ENCODE measurements at places on chromosomes 12 and 14. TPM values are rescaled to one million over a fixed set of nuclear protein-coding genes. Genes with fewer than 3 reads are reported as not detected.
A peak's percentile ranks its signal among the peaks of the same experiment; 100 is the strongest.

PPP1R1A gene
- total RNA-seq, result not detected

DNA sequence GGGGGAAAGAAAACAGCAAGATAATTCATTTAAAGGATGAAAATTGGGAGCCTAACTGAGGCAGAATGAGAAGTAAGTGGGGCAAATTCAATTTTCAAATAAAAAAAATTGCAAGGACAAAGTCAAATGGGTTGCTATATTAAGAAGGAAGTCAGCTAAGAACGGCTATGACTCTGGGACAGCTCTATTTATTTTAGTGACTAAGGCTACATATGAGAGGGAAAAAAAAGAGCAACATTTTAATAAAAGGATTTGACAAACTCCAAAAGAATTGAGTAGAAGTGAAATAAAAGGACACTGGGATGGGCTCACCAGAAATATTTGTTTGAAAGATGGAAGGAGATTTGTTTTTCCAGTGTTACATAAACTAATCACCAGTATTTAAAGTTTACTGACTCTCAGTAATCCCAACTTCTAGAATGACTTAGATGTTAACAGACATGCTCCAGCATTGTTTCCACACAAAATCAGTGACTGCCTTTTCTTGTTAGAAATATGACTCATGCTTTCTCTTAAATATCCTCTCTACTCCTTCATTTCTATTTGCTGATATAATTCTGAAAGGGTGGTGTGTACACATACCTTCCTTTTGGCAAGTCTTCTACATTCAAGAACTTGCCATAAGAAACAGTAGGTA lies 198.5 kb downstream of the SLC25A21 start:
- H3K36me3 ChIP-seq, result no peaks in the 10 kb centered on the region
- no peak overlapping the region for H3K4me3 ChIP-seq
- H3K27me3 ChIP-seq, result no peaks in the 10 kb centered on the region
- DNase-seq, result no peak

DNA sequence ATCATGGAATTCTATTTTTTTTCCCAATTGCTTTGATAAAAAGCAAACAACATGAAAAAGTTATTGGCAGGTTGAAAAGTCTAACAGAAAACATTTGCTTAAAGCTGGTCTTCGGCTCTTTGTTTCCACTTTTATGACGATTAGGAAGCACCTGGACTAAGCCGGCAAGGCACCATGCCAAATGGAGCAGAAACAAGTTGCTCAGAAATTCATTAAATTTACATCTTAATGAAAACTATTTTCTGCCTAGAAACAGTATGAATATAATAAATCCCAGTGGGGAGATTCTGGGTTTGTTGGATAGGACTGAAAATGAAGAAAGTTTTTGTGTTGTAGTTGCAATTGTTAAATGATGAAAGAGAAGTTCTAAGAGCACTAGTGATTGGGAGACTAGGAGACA lies 51.4 kb upstream of the OR9K2 start:
- no peaks in the 10 kb centered on the region for H3K36me3 ChIP-seq
- no peak overlapping the region for H3K4me3 ChIP-seq
- peaks cover 34% of the 10 kb centered on the region for H3K27me3 ChIP-seq
- peaks cover 1% of the 10 kb centered on the region for H3K4me1 ChIP-seq

- H3K4me3 ChIP-seq, result no peak overlapping the region
- peaks cover 10% of the 10 kb centered on the region for H3K27me3 ChIP-seq
- H3K27ac ChIP-seq, result no peak overlapping the region
- H3K36me3 ChIP-seq, result peaks cover 4% of the 10 kb centered on the region
- DNase-seq, result no peak
These were observed 109.4 kb downstream of the TMEM30B start for GRCh38 chr14:61171727-61172126.

GRCh38 chr12:96233939-96234461 lies 39.8 kb downstream of the ELK3 start:
- peaks cover 41% of the 10 kb centered on the region for H3K36me3 ChIP-seq
- H3K27ac ChIP-seq, result no peak overlapping the region
- H3K27me3 ChIP-seq, result no peaks in the 10 kb centered on the region

DNA sequence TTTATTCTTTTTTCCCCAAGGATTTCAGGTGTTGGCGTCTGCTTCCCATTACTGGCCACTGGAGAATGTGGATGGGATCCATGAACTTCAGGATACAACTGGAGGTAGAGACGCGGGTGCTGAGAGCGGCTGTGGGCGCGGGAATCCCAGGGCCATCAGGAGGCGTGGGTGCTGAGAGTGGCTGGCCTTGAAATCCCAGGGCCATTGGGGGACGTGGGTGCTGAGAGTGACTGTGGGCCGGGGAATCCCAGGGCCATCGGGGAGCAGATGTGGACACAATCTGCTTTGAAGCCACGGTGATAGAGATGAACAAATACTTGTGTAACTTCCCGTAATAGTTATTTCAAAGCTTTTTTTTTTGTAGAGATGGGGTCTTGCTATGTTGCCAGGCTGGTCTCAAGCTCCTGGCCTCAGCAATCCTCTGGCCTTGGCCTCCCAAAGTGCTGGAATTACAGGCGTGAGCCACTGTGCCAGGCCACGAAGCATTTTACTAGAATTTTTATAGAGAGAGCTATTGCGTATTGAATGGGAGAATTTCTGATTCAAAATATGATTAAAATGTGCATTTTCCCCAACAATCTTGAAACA lies 12.8 kb downstream of the ADGRD1 start:
- no peak overlapping the region for H3K27ac ChIP-seq
- H3K4me3 ChIP-seq, result no peak overlapping the region
- H3K36me3 ChIP-seq, result no peaks in the 10 kb centered on the region
- H3K27me3 ChIP-seq, result peaks cover 2% of the 10 kb centered on the region

- peaks cover 98% of the 10 kb centered on the region for H3K4me1 ChIP-seq
- peak overlapping the region; percentile 90 for H3K27ac ChIP-seq
- peaks cover 91% of the 10 kb centered on the region for H3K36me3 ChIP-seq
- H3K4me3 ChIP-seq, result peak overlapping the region; percentile 76
- H3K27me3 ChIP-seq, result no peaks in the 10 kb centered on the region
These were observed 13.9 kb downstream of the EVL start for GRCh38 chr14:100078997-100079725.

- peaks cover 32% of the 10 kb centered on the region for H3K4me1 ChIP-seq
- no peak overlapping the region for H3K27ac ChIP-seq
- no peak for DNase-seq
These were observed 8.0 kb downstream of the PNN start for GRCh38 chr14:39182770-39183684.

DNA sequence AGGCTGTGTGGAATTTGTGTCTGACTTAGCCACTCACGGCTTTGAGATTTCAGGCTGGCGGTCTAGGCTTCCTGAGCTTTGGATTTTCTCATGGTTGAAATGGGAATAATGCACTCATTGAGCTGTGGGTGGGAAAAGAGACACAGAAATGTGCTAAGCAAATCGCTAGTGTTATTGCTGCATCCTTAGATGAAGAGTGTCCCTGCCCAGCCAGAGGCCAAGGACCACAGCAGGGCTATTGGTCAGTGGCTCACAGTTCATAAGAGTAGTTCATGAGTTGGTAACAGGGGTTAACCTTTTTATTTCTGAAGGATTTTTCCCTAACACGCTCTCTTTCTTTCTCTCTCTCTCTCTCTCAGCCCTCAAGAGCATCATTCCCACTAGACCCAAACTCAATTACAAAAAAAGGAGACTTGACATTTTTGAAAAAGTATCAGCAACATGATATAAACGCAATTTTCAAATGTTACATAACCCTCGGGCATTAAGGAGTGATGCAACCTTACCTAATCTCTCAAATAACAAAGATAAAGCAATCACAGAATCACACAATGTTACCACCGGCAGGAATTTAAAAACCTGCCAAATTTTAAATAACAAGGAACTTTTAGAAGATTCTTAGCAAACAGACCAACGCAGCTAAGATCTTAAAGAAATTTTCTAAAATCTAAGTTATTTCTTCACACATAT lies 36.7 kb upstream of the RMST start:
- no peaks in the 10 kb centered on the region for H3K4me1 ChIP-seq
- no peaks in the 10 kb centered on the region for H3K27me3 ChIP-seq
- DNase-seq, result no peak
- no peak overlapping the region for H3K27ac ChIP-seq
- no peaks in the 10 kb centered on the region for H3K36me3 ChIP-seq

DNA sequence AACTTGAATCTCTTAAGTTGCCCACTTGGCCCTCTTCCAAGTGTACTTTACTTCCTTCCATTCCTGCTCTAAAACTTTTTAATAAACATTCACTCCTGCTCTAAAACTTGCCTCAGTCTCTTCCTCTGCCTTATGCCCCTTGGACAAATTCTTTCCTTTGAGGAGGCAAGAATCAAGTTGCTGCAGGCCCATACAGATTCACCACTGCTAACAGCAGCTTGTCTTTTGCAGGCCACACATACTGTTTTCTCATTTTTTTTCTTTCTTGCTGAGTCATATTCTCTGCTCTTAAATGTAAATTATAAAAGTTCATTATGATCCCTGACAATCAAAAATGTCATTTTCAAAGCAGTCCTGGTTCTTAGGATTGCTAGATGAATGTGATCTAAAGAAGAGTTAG lies 1820.8 kb upstream of the FLRT2 start:
- no peak overlapping the region for H3K27ac ChIP-seq
- H3K36me3 ChIP-seq, result no peaks in the 10 kb centered on the region
- no peak for DNase-seq
- H3K27me3 ChIP-seq, result no peaks in the 10 kb centered on the region
- no peaks in the 10 kb centered on the region for H3K4me1 ChIP-seq

DNA sequence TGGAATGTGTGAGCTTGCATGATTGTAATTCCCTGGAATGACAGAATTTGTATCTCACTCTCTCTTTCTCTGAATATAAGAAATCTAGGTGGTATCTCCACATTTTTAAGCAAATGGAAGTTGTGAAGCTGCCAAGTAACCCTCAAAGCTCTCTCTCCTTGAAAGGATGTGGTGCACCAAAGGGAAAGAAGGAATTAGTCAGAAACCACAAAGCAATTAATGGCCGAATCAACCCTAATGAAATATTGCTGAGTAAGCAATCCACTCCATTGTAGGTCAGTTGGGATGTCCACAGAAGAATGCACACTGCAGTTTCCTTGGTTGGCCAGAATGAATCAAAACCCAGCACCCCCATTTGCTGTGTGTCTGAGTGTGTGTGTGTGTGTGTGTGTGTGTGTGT lies 153.5 kb downstream of the KCNA5 start:
- H3K36me3 ChIP-seq, result no peaks in the 10 kb centered on the region
- H3K4me1 ChIP-seq, result no peaks in the 10 kb centered on the region
- H3K4me3 ChIP-seq, result no peak overlapping the region
- no peak for DNase-seq
- no peak overlapping the region for H3K27ac ChIP-seq

DNA sequence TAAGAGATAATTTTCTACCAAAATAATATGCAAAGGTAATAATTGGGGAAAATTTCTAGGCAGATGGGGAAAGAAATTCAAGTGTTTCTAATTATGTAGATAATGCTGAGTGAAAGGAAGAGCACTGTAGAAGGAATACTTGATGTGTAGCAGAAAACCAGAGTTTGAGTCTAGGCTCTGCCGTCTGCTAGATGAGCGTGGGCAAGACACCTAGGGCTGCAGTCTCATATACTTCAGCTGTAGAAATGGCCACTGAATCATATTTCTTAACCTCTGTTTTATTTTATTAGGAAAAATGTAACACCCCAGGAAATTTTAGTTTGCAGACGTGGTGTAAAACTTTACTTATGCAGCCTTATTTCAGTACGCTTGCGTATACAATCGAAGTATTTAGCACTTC lies 59.8 kb upstream of the SLC38A2 start:
- no peak overlapping the region for H3K27ac ChIP-seq
- H3K27me3 ChIP-seq, result peaks cover 3% of the 10 kb centered on the region
- H3K4me1 ChIP-seq, result peaks cover 20% of the 10 kb centered on the region
- no peak overlapping the region for H3K4me3 ChIP-seq
- DNase-seq, result no peak
- peaks cover 5% of the 10 kb centered on the region for H3K36me3 ChIP-seq

DNA sequence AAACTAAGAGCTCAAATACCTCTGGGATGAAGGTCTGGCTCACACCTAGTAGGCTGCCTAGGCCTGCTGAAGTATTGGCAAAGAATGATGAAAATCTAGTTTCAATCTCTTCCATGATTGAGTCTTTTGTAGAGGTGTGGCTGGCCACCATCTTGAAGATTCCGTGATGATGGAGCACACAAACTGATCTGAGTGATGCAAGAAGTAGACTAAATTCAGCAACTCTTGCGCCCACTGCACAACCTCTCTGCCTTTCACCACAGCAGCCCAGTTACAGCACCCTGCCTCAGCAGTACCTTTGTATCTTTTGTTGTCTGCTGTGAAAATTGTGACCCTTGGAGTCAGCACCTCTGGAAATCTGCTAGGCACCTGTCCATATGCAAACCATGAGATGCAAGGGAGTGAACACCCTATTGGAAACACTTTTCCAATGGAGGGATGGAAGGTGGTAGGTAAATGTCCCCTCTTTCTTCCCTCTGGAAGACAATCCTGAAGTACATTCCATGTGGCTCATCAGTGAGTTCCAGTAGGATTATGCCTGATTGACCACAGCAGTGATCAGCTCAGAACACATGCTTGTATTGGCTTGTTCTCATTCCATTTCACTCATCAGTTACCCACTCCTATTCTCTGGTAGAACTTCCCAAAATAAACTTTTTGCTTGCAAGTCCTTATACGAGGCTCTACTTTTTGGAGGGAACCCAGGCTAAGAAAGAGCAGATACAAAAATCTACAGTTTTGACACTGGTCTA lies 58.6 kb downstream of the BTBD7 start:
- no peak overlapping the region for H3K27ac ChIP-seq
- H3K4me1 ChIP-seq, result peaks cover 5% of the 10 kb centered on the region
- peaks cover 8% of the 10 kb centered on the region for H3K36me3 ChIP-seq
- no peak overlapping the region for H3K4me3 ChIP-seq
- H3K27me3 ChIP-seq, result no peaks in the 10 kb centered on the region
- DNase-seq, result no peak

GRCh38 chr14:30496852-30497251 lies 62.1 kb upstream of the G2E3 start:
- no peaks in the 10 kb centered on the region for H3K36me3 ChIP-seq
- no peak for DNase-seq

DNA sequence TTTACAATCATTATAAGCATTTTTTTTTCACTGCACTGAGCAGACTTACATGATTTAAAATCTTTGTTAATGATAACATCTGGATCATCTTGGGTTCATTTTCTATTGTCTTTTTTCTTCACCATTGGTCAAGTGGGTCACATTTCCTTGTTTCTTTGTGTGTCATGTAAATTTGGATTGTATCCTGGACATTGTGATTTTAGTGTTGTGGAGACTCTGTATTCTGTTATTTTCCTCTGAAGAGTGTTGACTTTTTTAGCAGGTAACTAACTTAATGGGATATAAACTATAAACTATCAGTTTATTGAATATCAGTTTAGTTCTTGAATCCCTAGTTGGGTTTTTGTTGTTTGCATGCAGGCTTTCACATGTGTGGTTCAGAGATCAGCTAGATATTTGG lies 4.0 kb upstream of the UNC79 start:
- no peaks in the 10 kb centered on the region for H3K36me3 ChIP-seq
- peaks cover 16% of the 10 kb centered on the region for H3K27me3 ChIP-seq
- no peaks in the 10 kb centered on the region for H3K4me1 ChIP-seq
- H3K27ac ChIP-seq, result no peak overlapping the region

All from activated CD4-positive, alpha-beta memory T cell treated with anti-CD3 and anti-CD28 coated beads, Interleukin-2, amount 10 ng/mL, durations not matched to agents 7 days and 5 days (primary cell).